ENCODE measurements at places on chromosomes 2 and 18.

DNA sequence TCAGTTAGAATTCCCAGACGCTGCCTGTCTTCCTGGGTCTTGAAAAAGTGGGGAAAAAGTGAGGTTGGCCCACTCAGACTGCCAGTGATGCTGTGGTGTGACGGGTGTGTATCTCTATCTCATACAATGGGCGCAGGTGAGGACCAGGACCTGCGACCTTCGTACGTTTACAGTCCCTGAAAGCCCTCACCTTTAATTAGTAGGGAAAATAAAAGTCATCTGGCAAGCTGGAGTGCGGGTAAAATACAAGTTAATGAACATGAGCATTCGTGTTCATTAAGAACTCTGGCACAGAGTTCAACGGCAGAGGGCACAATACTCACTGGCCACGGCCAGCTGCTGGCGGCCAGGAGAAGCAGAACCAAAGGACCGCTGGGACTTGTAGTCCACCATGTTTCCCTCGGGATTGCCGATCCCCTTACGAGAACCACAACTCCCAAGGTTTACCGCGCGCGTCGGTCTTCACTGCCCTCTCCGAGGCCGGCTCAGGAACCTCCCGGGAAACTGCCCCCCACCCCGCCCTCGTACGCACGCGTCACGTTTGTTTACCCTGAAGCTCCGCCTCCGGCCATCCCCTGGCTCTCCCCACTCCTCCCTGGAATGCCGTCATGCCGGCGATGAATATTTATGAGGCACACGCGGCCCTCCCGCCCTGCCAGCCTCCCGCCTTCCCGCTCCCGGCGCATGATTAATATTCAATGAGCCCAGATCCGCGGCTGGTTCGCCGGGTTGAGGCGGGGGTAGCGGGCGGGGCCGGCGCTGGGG lies 488 bp upstream of the PHLPP1 start:
- DNase-seq, result peak; percentile 98

DNA sequence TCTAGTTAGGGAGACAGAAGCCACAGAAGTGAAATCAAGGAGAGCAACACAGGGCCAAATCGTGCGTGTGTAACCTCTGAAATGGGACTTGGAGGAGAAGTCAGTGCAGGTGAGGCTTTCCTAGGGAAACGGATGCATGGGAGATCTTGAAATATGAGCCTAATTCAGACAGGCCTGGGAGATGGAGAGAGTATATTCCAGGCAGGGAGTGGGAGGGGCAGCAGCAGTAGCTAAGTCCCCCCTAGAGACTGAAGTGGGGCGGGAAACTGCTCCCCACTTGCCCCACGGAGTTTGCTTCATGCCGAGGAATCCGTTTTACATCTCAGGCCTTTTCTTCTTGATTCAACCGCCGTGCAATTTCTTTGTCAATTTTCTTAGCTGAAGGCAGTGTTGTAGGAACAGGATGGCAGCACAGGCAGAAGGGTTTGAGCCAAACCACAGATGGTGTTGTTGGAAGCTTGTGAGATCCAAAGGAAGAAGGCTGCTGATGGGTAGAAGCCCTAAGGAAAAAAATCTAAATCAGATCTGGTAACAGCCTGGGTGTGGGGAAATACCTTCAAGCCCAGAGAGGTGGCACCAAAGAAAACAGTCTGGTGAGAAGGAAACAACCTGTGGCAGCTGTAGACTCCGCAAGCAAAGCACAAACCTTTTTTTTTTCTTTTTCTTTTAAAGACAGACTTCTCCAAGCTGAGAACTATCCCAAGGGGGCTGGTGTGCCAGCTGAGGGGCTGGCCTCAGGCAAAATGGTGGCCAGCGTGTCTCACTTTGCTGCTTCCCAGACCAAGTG lies 40.2 kb downstream of the EPAS1 start:
- no peak for DNase-seq

GRCh38 chr2:182767578-182767977 lies 51.5 kb downstream of the DNAJC10 start:
- DNase-seq, result no peak

GRCh38 chr2:20416723-20417122 lies 30.2 kb upstream of the RHOB start:
- DNase-seq, result no peak

- no peak for DNase-seq
Observed at GRCh38 chr2:30505500-30506180, 58.6 kb downstream of the LCLAT1 start.

- no peak for DNase-seq
Observed at GRCh38 chr2:75602724-75603342, 42.1 kb upstream of the EVA1A start.

DNA sequence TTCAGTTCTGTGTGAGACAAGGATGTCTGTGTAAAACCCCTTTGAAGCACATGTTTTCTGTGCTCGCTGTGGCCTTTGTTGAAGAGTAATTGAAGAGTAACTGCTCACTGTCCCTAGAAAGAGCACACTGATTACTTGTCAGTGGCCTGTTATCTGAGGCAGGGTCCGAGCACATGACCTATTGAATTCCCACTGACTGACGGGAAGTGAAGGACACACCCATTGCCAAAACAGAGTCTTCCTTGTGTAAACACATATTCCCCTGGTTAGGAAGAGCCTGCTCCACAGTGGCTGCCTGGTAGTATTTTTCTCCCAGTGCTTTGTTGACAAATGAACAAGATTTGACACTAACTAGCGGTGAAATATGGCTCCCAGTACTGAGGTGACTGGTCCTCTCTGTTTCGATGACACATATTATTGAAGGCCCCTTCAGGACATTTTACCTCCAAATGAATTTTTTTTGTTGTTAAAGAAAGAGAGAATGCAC lies 148.5 kb upstream of the GYPC start:
- no peak for DNase-seq

DNA sequence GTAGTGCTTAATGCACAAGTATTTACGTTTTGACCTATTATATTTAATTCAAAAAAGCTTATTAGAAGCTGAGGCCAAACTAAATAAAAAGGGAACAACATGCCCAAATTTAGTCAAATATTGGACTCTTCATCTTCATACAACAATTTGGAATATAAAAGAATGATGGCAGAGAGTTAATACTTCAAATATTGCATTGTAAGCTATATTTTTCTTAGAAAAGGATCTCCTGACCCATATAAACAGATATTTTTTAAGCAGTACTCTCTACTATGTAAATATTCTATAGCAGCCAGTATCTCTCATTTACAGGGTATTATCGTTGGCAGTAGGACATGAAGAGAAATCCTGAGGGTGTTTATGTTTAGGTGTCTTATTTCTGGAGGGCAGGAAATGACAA lies 531.2 kb downstream of the NYAP2 start:
- DNase-seq, result no peak

DNA sequence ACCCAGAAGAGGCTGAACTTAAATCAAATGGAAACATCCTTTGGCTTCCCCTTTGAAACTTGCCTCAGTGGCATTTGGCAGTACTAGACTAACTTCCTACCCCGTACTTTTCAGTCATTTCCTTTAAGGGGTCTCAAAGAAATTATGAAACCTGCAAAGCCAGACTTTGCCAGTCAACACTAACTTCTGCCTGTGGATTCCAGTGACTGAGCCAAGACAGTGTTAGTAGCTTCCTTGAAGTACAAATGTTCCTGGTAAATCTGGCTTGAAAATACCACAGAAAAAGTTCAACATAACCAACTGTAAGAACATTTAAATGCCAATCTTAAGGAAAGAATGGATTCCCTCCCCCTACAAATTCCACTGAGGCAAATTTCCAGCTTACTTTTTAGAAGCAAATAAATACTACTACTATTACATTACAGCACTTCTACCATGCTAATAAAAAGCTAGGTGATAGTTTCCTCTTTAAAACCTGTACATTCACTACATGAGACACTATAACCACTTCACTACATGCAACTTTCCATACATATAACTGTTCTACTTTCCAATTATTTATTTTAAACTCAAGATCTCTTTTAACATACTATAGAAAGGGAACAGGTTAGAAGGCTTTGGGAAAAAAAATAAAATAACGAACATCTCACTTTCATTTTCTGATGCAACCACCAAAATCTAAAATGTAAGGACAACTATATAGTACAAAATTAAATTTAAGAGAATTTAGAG lies 2.4 kb downstream of the PELI1 start:
- DNase-seq, result no peak

DNA sequence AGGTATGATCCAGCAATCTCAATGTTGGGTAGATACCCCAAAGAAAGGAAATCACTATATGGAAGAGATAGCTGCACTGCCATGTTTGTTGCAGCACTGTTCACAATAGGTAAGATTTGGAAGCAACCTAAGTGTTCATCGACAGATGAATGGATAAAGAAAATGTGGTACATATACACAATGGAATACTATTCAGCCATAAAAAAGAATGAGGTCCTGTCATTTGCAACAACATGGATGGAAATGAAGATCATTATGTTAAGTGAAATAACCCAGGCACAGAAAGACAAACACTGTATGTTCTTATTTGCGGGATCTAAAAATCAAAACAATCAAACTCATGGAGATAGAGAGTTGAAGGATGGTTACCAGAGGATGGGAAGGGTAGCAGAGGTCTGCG lies 372.4 kb upstream of the SPRED2 start:
- DNase-seq, result no peak

- no peak for DNase-seq
Observed at GRCh38 chr2:227377467-227378351, 1.4 kb downstream of the TM4SF20 start.

GRCh38 chr2:102233132-102233884 lies 46.5 kb downstream of the IL1RL2 start:
- no peak for DNase-seq

DNA sequence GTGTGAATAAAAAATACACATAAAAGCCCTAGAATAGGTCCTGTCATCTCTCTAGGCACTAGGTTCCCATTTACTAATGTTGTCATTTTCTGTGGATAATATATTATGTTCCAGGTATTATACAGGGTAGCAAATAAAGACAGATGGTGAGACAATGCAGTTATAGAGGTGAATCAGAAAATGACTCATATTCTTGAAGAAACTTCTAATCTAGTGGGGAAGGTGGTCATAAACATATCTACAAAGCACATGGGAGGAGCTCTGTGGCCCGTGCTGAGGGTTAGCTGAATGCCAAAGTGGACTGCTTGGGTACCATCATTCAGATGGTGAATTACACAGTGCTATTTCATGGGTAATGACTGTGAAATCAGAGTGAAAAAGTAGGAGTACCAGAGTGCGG lies 700.9 kb downstream of the ERBB4 start:
- no peak for DNase-seq

All from NCI-H774 (cell line).